ENCODE measurements at places on chromosomes 3 and 15. TPM values are rescaled to one million over a fixed set of nuclear protein-coding genes. Genes with fewer than 3 reads are reported as not detected.

CFAP20DC gene
- 1.3 TPM for total RNA-seq

TMEM212 gene
- not detected for total RNA-seq

CCDC33 gene
- not detected for total RNA-seq

BDH1 gene
- 0.99 TPM for total RNA-seq

ADGRG7 gene
- not detected for total RNA-seq

THUMPD3 gene
- 48.3 TPM for total RNA-seq

HDAC11 gene
- 3.9 TPM for total RNA-seq

EFHB gene
- total RNA-seq: 1.1 TPM

CLRN1 gene
- total RNA-seq: not detected

GATA2 gene
- total RNA-seq: 5.5 TPM

CCDC39 gene
- total RNA-seq: 0.27 TPM

ANP32A gene
- total RNA-seq: 41.0 TPM

LCMT2 gene
- 10.2 TPM for total RNA-seq

AGTR1 gene
- 3.2 TPM for total RNA-seq

SV2B gene
- total RNA-seq: not detected

TNFSF10 gene
- total RNA-seq: 5.0 TPM

REC114 gene
- total RNA-seq: not detected

CEP152 gene
- total RNA-seq: 11.1 TPM

GCNT3 gene
- total RNA-seq: 0.27 TPM

TRH gene
- 2.5 TPM for total RNA-seq

SI gene
- total RNA-seq: not detected

XYLB gene
- 4.9 TPM for total RNA-seq

ASB14 gene
- not detected for total RNA-seq

IL12A gene
- 1.2 TPM for total RNA-seq

NECTIN3 gene
- total RNA-seq: 53.9 TPM

ZBBX gene
- 0.16 TPM for total RNA-seq

SLTM gene
- 68.5 TPM for total RNA-seq

HRG gene
- not detected for total RNA-seq

PLCB2 gene
- not detected for total RNA-seq
